ENCODE measurements at places on chromosomes 13 and 19.

- no peak for DNase-seq
These were observed 16.4 kb upstream of the ZNF492 start for GRCh38 chr19:22617614-22618320.

- no peak for DNase-seq
These were observed 76.6 kb downstream of the SERP2 start for GRCh38 chr13:44449999-44450821.

DNA sequence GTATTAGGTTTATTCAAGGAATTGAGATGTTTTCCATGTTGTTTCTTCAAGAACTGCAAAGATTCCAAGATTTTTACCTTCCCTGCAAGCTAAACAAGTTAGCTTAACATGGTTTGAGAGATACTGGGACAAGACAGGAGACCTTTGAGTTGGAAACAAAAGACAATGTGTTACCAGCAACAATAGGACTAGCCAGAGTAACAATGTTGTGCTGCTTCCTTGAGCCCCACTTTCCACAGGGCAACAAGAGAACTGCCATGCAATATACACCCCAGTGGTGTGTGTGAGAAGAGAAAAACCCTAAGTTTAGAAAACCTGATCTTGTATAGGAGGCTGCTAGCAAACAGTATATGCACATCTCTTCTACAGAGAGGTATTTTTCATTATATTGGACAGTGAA lies 264.6 kb downstream of the PCDH20 start:
- DNase-seq = no peak

- DNase-seq = no peak
These were observed 884.3 kb upstream of the PCDH20 start for GRCh38 chr13:62299988-62300387.

DNA sequence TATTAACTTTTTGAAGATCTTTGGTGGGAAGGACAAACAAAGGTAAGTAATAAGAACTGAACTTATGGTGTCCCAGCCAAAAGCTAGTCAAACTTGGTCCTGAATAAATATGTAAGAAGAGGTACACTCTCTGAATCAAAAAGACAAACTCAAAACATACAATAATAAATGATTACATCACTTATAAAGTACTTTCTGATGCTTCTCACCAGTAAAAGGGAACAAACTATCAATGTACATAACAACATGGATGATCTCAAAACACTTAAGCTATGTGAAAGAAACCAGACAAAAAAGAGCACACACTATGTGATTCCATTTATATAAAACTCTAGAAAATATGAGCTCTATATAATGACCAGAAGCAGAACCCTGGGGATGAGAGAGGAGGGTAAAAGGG lies 138.3 kb downstream of the VWA8 start:
- DNase-seq = no peak

DNA sequence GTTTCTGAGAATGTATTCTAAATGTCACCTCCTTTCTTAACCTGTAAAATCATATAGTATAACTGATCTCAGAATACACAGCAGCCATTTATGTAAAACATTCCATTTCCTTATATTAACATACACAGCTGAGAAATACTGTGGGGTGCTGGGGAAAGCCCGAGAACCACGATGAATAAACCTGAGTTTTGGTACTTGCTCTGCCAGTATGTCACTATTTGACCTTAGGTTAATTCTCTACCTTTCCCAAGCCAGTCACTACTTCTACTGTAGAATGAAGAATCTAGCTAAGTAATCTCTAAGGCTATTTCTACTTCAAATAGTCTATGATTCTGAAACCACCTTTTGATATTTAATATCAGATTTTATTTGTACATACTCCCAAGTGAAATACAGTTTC lies 173.7 kb downstream of the TBC1D4 start:
- DNase-seq = no peak

DNA sequence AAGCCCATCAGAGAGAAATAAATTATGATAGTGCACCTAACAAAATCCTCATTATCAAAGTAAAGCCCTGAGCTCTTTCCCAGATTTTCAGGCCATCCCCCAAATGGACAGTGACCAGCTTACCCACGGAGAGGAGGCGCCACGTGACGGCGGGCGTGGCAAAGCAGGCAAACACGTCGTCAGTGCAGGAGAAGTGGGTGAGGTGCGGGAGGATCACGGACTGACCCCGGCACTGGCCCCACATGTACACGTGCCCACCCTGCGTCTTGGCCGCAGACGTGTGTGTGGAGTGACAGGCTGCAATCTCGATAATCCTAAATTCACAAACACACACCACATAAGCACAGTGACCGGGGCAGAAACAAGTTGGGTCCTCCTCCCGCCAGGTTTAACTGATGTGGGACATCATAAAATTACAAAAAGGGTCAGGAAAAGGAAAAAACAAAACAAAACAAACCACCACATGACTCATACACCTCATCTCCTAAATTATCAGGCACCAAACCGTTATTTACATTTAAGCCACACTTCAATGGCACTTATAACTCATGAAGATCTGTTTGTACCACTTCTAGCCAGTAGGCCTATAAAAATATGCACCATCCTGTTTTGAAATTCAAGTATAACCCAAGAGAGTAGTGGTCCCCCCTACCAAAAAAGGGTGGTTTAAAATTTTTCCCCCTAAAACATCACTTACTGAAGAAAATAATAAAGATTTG lies 30.1 kb downstream of the RCBTB2 start:
- DNase-seq = no peak

DNA sequence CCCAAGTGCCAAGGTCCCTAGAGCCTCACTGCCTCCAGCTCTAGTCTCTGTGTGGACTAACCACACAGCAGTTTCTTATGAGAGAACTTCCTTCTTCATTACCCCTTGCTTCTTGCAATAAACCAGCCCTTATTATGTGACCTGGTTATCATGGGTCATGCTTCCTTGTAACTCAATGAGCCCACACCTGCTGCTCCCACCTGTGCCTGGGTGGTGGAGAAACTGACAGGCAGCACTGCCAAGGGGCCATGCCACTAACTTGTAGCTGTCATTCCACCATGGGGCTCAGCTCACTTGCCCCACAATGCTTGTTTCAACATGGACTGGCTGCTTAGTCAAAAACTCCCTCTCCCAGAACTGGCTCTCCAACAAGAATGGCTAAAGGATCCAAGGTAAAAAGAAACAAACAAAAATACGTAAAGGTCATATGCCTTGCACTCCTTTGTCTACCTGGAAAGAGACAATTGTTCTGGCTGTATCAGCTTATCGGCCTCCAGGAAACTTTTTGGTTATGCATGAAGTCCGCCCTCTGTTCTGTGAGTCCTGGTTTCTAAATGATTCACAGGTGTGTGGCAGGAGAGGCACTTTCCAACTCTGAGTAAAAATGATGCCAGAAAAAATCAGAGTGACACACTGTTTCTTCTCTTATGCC lies 446.4 kb downstream of the COG6 start:
- DNase-seq = no peak

DNA sequence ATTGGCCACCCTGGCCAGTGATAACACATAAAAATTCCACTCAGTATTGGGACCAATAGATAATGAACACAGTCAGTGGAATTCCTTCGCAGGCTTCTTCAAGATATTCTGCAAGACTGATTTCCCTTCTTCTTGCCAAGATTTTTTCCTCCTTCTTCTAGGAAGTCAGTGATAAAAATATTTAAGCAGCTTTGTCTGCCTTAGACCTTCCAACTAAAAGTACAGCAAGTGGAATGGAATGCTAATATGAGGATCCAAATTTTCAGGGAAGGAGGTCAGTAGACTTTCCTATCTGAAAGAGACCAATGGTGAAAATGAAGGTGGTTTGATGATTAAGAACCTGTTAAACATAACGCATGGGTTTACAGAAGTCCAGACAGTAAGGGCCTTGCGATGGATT lies 9.6 kb downstream of the STARD13 start:
- DNase-seq = no peak

GRCh38 chr13:84393981-84394625 lies 511.8 kb upstream of the SLITRK1 start:
- DNase-seq = no peak

- no peak for DNase-seq
These were observed 546.0 kb upstream of the PCDH9 start for GRCh38 chr13:67776151-67776550.

DNA sequence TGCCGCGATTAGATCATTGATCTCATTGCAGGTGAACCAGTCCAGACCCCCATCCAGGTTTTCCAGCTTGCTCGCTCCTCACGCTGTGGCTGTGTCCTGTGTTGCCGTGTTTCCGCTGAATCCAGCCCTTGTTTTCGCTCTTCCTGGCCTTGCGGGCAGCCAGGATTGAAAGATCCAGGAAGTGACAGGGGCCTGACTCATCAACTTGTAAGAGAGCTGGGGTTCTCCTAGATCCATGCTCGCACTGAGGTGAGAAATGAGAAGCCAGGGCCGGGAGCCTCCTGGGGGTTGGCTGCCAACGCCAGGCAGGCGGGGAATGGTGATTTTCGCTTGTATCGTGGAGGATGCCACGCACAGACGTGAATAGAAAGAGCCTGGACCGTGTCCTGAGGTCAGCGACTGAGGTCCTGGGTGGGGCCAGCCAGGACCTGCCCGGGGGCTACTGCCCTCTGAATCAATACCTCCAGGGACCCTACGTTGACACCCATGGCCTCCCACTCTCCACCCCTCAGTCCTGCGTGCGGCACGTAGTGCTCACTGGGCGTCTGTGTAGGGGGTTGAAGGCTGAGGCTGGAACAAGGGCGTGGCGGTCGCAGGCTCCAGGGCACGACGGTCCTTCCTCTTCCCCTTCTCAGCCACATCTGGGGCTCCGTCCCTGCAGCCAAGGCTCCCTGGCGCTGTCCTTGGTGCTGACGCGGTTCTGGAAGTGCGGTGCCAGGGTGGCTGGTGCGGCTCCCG lies 7.3 kb upstream of the PTPRH start:
- peak; percentile 97 for DNase-seq

- DNase-seq = no peak
These were observed 285.7 kb downstream of the TBC1D4 start for GRCh38 chr13:75196147-75196837.

DNA sequence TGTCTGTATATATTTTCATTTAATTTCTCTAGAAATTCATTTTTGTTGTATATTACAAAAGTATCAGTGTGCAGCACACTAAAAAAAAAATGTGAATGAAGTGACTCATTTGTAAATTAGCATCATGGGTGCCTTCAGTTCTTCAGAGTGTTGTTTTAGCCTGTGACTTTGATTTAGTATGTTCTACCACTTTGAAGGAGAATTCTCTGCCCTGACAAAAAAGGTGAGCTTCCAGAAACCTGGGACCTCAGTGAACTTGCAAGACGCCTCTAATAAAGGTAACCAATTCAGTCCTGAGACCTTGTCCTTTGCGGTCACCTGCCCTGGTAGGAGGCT lies 2.4 kb downstream of the METTL21C start:
- no peak for DNase-seq

DNA sequence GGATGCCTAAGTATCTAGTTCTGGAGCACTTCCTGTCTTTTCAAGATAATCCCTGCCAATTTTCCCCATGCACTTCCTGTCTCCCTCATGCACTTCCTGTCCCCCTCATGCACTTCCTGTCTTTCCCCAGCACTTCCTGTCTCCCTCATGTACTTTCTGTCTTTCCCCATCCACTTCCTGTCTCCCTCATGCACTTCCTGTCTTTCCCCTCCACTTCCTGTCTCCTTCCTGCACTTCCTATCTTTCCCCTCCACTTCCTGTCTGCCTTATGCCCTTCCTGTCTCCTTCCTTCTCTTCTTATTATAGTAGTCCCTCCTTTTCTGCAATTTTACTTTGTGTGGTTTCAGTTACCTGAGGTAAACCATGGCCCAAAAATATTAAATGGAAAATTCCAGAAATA lies 3.0 kb upstream of the TNNT1 start:
- DNase-seq = no peak

GRCh38 chr19:1858412-1859081 lies 4.8 kb downstream of the KLF16 start:
- no peak for DNase-seq

DNA sequence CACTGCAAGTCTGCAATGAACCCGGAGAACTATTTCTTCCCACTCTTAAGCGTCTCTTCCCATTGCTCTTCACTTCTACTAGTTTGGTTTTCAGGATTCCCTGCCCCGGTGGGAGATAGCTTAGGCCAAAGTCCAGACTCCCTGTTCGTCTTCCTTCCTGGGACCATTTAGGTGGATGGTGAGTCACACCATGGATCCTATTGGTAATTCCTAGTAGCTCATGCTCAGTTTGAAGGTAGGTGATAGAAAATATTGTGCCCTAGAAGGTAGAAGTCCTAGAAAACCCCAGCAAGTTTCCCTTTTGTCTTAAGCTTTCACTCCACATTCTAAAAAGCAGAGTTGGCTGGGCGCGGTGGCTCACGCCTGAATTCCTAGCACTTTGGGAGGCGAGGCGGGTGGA lies 13.8 kb downstream of the CHAF1A start:
- DNase-seq = no peak

GRCh38 chr19:4369888-4370260 lies 26.5 kb downstream of the MPND start:
- no peak for DNase-seq

GRCh38 chr19:45972081-45972946 lies 1.4 kb downstream of the NOVA2 start:
- DNase-seq = no peak

DNA sequence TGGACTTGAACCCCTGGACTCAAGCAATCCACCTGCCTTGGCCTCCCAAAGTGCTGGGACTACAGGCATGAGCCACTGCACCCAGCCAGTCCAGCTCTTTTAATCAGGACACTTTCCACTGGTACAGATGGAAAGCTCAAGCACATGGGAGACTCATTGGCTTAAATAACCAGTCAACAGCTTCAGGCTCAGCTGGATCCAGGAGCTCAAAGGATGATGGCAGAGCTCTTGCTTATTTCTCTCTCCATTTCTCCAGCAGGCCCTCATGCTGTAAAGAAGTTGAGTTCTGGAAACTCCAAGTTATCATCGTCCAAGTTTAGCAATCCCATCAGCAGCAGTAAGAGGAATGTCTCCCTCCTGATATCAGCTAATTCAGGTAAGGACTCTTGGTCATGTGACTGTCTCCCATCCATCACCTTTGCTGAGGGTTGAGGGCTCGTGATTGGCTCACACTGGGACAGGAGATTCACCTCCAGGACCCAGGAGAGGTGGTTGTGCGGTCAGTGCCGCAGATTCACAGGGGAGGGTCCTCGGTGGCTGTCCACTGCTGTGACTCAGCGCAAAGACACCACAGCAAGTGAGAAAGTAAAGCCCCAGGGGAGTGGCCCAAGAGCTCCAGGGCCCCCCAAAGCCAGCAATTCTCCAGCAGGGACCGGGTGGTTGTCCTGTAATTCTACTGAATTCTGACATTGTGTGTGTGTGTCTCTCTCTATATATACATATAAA lies 5.1 kb downstream of the CCL25 start:
- DNase-seq = no peak

- DNase-seq = no peak
These were observed 60.2 kb upstream of the UQCRFS1 start for GRCh38 chr19:29273000-29273640.

- no peak for DNase-seq
These were observed 34.3 kb upstream of the TNFSF11 start for GRCh38 chr13:42539670-42540069.

DNA sequence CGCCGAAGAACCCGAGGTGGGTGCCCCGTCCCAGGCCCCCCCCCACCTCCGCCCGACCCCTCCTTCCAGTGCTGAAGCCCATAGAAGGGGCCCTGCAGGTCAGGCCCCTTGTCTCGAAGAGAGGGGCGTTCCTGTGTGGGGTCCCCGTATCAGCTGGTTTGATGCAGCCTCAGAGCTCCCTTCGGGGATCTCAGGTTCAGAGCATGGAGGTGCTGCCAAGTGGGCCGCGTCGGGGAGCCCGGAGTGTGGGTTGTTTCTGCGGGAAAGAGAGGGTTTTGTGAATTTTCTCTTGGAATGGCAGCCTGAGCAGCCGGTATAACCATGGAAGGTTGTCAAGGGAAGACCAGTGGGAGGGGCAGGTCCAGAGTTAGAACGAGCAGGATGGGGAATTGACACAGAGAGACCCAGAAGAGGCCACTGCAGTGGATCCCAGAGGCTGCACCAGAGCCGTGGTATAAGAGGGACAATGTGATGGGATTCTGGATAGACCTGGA lies 384 bp downstream of the TRAPPC2B start:
- DNase-seq = no peak
